ENCODE measurements at places on chromosomes 5 and 9.
A peak's percentile ranks its signal among the peaks of the same experiment; 100 is the strongest.

DNA sequence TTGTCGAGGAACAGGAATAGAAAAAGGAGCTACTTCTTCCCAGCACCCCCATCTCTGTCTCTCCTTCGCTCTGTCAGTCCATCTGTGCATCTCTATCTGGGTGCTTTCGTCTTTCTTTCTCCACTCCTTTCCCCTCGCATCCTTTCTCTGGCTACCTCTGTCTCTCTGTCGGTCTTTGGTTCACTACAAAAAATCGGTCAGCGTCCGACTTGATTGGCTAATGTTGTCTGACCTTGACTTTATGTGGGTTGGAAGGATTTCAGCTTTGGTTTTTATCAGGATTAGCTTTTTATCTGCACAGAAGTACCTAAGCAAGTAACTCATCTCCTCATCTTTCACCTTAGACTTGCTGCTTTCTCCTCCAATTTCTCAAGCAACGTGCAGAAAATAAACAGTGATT, 575.2 kb upstream of the ZNF462 start:
- no peak for DNase-seq

- DNase-seq: peak; percentile 21
Measured at GRCh38 chr9:86359151-86359879, 5.1 kb upstream of the TUT7 start.

GRCh38 chr5:151496041-151496484, 48.7 kb downstream of the SLC36A1 start:
- no peak for DNase-seq

- DNase-seq: no peak
Measured at GRCh38 chr9:126665644-126666035, 51.9 kb downstream of the LMX1B start.

DNA sequence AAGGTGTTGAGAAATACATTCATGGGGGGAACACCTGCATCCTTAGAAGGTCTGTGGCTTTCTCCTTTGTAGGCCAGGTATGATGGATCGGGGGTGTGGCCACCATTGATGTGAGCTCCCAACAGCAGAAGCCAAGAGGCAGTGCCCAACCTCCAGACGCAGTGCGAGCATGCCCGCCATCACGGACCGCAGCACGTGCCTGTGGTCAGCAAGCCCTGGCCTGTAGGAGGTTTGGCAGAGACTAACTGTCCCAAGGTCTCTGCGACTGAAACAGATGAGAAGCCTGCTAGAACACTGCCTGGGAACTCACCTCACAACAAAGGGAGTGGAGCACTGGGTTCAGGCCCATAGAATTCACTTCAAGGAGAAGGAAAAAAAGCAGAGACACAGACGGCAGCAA, 31.9 kb upstream of the ZNF354A start:
- DNase-seq: no peak

Measured in HL-60 (cell line).